ENCODE measurements at places on chromosomes 4 and X.

DNA sequence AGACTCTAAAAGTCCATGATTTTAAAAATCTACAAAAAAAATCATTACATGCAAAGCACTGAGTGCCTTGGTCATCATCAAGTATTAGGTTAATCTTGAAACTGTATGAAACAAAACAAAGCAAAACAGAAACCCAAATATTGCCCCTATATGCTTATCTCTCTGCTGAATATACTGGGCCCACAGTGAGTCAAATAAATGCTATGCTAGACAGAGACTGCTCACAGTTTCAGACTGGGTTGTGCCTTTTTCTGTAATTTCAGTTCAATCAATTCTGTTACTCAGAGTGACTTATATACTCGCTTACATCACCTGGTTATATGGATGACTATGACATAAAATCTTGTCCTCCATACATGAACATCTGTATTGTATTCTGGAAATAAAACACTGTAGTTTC is 257.1 kb upstream of the ACTRT1 start:
- no peak for DNase-seq

DNA sequence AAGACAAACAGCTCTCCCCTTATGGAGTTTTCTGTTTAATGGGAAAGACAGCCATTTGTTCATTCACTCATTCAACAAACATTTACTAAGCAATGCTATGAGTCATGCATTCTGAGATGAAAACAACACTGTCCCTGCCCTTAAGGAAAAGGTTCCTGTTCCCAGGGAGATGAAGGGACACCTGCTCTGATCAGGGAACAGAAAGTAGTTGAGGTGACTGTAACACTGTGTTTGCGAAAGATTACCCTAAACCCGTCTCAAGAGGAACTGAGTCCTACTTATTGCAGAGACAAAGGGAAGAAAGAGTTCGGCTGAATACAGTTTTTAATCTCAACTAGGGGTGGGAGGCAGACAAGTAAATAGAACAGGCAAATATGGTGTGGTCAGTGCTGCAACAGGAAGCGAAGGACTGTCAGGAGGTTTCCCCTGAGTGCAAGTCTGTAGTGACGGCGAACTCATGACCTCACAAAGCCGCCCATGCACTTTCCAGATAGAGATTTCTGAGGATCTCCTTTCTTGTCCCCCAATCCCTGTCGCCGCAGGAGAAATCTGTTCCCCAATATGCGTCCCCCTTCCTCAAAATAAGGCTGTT is 712 bp downstream of the STX18 start:
- DNase-seq = no peak

DNA sequence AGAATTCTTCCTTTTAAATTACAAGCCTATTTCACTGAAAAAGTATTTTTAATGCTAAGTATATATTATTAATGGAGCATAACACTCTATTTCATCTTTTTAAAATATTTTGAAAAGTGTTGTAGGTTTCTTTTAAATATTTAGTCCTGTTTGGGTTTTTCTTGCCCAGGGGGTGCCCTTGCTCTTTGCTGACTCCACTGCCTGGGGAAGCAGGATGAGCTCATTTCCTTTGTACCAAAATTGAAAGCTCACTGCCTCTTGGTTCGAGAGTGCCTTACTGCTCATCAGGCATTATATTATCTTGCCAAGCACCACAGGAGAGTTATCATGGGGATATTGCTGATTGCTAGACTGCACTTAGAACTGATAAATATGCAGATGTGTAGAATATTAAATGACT is 819.2 kb downstream of the PCDH18 start:
- DNase-seq = no peak

DNA sequence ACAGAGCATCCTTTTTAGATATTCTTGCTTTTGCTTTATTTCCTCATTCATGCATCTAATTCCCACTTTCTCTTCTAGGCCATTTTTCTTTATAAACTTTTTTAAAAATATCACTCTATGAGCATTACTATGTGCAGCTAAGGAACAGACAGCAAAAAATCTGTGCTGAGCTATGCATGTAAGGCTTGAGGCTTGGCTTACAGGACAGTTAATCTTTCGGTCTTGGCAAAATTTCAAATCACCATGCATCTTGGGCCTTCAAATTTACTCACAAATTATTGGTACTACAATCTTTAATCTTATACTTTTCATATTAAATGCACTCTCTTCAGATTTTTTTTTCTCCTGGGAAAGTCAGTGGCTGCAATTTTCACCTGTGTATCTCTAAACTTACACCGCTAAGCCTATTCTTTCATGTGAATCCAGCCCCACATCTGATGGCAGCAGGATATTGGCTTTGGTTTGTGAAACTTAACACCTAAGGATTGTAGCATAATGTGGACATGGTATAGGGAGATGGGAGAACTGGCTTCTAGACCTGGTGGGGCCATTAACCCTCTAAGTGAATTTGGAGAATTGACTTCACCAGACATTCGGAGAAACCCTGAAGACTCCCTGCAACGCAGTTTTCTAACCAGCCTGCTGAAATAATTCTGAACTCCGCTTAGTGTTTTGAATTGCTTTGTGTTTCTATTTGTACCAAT is 278.3 kb downstream of the SPRY1 start:
- DNase-seq = no peak

- no peak for DNase-seq
These were observed 682.2 kb upstream of the DIAPH2 start for GRCh38 chrX:96002431-96002830.

DNA sequence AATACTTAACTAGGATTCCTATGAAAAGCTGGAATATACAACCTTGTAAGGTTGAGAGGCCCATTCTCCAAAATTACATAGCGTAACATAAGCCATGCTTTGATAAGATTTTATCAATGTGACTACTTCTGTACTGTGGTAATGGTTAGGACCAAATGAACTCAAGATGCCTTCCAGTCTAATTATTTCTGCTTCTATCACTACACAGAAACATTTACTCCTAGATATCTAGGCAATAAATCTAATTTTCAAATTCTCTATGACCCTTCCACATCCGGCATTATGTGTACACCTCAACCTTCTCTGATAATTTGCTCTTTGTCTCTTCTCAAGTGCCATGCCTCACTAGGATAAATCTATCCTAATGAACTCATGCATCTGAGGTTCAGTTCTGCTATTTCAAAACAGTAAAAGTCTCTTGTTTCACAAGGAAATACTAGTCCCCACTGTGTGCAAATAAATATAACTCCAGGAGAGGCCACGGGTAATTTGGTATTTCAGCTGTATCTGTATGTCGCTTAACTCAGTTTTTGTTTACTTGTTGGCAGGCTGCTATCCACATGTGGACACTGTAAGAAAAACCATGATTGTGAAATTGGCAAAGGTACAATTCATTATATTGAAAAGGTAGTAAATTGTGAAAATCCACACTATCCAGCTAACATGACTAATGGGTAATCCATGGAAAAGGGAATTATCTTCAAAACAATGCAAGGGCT is 93.3 kb downstream of the PRDM5 start:
- no peak for DNase-seq

DNA sequence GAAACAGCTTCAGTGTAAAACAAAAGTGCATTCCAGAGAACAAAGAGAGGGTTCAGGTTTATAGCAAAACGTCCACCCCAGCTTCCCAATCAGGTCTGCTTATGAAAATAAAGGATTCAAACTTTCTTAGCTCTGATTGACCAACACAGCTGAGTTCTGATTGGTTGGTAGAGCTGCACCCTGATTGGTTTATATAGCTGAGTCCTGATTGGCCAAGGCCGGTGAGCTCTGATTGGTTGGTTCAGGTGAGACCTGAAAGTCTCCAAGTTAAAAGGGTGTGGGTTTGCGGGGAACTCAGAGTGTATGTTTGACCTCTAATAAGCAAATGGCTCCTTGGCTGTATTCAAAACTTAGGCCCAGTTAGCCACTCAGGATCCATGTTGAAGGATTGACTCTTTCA is 20.9 kb downstream of the CLRN2 start:
- DNase-seq = no peak

DNA sequence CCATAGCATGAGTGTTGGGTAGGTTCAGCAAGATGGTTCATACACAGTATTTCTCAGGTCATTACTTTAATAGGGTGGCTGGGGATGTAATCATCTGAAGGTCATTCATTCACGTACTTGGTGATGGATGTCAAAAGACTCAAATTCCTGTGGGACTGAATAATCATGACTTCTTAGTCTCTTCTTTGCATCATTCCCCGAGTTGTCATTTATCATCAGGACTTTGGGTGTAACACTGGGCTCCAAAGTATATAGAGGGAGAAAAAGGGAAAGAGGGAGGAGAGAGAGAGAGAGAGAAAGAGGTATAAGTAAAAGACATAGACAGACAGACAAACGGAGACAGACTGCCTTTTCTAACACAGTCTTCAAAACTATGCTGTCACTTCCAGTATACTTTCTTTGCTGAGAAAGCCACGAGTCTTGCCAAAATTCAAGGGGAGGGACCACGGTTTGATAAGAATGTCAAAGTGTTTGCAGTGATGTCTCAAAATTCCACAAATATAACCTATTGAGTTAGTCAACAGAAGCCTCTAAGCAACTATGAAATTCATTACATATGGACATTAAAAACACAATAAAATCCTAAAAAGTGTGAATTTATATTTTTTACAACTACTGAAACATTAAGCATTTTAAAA is 55.9 kb downstream of the UGT2A3 start:
- no peak for DNase-seq

- no peak for DNase-seq
These were observed 3.3 kb downstream of the ITIH6 start for GRCh38 chrX:54794795-54795194.

DNA sequence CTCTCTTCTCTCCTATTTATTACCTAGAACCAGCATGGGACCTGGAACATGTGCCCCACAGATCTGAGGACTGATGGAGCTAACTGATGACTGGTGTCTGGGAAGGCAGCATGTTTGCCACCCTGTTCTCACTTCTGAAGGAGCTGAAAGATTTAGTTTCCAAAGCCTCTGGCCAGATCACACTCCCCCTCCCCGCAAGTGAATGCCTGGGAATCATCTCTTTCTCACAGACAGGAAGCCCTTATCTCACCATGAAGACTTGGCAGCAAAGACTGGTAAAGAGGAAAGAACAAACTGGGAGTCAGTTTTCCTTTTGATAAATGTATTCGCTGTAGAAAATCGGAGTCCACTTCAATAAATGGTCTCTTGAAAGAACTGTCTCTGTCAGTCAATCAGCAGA is 21.0 kb upstream of the PCYT1B start:
- DNase-seq = peak; percentile 75

DNA sequence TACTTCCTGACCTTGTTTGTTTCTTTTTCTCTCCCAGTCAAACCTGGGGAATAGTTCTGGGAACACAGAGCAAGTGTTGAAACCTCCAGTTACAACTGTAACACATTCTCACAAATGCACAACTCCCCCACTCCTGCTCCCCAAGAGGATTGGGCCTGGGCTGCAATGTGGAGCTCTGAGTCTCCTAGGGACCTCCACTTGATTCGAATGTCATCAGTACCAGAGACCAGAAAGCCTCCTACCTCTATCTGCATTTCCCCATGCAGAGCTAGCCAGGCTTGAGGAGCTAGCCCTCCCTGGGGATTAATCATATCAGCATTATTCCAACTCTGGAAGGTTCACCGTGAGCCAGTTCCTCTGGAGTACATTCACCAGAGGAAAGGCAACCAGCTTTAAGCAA is 41.7 kb upstream of the CITED1 start:
- DNase-seq = no peak

GRCh38 chrX:3743801-3744439 is 30.5 kb upstream of the PRKX start:
- no peak for DNase-seq

DNA sequence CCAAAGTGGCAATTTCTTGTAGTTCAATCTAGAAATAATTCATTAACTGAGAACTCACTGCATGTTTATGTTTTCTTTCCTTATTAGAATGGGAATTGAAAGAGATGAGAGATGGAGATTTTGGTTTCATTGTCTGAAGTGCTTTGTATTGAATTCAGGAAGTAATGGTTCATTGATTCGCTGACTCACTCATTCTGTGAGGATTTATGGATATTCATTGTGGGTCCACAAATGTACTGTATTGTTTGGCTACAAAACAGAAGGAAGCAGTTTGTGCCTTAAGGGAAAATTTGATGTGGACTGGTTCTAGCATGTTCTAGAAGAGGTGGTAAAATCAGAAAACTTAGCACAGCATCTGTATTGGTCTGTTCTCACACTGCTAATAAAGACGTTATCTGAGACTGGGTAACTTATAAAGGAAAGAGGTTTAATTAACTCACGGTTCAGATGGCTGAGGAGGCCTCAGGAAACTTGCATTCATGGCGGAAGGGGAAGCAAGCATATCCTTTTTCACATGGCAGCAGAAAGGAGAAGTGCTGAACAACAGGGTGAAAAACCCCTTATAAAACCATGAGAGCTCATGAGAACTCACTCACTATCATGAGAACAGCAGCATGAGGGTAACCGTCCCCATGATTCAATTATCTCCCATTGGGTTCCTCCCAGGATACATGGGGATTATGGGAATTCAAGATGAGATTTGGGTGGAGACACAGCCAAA is 132.3 kb upstream of the VCX3A start:
- no peak for DNase-seq

DNA sequence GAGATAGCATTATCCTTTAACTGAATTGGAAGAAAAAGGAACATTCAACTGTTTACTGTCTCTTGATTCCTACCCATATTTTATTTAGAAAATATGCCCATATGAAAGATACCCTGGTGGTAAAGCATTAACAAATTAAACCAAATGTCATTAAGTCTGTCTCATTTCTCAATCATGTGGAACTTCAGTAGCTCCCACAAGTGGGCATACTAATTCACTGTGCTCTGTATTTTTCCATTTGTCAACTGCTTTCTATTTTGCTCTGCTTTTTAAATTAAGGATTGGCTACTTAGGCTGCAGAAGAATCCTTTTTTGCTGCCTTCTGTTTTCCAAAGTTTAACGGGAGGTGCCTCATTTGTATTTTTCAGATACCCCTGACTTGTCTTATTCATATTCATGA is 77.2 kb downstream of the DDIT4L start:
- DNase-seq = no peak

DNA sequence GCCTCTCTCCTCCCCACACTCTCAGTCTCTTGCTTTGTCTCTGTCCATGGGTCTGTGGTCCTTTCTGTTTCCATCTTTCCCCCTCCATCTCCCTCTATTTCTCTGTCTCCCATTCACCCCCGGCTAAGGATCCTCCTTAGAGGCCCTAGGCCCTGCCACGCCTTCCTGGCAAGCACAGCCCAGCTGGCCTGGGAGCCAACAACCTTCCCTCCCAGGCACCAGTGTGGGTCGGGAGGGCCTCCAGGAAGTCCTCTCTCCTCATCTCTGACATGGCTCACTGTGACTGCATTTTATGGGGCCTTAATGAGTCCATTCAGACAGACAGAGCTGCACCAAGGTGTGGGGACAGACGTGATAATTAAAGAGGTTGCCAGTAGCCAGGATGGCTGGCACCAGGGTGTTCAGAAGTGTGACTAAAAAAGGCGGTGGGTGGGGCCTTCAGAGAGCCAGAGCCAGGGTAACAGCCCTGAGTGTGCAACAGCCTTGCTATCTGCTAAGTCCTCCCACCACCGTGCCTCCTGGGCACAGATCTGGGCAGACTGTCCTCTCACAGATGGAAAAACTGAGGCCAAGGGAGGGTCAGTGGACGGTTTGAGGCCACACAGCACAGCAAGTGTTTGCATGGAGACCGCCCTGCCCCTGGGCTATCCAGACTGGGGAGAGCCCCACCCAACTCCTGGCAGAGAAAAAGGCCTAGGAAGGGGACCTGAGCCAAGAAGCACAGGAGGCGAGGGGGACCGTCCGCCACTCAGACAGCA is 31.5 kb downstream of the BLOC1S4 start:
- no peak for DNase-seq
